ENCODE measurements at places on chromosomes 3 and 15.

DNA sequence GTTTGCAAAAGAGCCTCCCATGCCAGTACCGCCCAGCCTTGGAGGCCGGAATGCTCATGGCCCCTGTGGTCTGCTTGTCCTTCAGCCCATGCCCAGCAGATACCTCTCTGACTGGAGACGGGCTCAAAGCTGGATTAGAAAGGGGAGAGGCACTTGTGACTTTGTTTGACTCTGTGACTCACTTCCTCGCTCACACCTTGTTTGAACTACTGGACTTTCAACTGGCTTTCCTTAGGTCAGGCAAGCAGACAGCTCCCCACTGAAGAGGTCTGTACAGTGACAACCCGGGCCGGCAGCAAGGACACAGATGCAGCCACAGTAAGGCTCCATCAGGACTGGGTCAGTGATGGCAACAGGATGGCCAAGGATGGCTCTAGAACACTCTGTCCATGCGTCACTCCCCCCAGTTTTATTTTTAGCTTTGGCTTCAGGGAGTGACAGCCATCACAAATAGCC lies 98.6 kb upstream of the ABHD17C start:
- DNase-seq, result peak; percentile 5

DNA sequence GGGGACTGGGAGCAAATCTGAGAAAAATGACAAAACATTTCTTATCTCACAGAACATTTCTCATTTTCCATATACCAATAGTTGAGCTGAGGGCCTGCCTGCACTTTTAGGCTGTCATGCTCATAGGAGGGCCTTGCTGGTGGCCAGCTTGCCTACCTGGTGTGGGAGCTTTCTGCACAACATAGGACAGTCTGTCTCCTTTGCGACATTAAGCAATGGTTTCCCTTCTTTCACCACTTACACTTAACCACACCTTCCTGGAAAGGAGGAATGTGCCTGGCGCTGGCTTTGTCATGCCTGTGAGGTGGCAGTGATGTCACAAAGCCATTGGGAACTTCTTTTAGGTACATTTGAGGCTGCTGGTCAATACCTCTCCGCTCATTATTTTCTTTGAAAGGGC lies 5.7 kb downstream of the SNAPC5 start:
- DNase-seq, result no peak

- no peak for DNase-seq
These were observed 872.4 kb upstream of the CFAP20DC start for GRCh38 chr3:59922192-59922591.

GRCh38 chr3:13141991-13142412 lies 68.8 kb upstream of the IQSEC1 start:
- DNase-seq, result peak; percentile 42

DNA sequence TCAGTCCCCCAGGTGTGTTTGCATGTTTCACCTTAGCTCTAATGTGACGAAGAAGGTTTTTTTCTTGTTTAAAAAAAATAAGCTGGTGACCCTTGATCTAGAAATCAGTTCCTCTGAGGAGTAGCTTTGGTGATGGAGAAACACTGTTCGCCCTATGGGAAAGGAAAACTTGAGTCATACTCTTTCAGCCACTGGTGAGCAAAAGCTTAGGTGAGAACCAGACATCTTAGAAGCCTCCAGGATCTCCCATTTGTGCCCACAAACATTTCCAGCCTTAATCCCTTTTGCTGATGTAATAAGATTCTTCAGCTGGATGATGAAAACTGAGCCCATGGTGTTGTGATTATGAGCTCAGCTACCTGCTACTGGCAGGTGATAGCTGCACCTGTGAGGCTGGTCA lies 37.8 kb downstream of the SLC27A2 start:
- peak; percentile 11 for DNase-seq

- DNase-seq, result no peak
These were observed 100.7 kb downstream of the SNRPN start for GRCh38 chr15:25055356-25056068.

DNA sequence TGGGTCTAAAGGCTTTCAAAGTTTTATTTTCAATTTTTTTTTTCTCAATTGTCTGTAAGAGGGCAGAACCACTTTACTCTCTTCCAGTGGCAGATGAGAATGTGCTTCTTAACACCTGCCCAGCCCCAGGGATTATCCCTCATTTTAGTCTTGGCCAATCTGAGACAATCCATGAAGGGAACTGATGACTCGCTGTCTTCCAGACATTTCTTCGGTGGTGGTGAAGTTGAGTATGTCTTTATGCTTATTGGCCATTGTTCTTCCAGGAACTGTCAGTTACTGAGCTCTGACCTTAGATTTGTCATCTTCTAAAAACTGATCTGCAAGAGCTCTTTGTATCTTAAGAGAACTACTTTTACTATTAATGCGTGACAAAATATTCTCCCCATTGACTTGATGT lies 139.5 kb downstream of the TJP1 start:
- DNase-seq, result no peak

DNA sequence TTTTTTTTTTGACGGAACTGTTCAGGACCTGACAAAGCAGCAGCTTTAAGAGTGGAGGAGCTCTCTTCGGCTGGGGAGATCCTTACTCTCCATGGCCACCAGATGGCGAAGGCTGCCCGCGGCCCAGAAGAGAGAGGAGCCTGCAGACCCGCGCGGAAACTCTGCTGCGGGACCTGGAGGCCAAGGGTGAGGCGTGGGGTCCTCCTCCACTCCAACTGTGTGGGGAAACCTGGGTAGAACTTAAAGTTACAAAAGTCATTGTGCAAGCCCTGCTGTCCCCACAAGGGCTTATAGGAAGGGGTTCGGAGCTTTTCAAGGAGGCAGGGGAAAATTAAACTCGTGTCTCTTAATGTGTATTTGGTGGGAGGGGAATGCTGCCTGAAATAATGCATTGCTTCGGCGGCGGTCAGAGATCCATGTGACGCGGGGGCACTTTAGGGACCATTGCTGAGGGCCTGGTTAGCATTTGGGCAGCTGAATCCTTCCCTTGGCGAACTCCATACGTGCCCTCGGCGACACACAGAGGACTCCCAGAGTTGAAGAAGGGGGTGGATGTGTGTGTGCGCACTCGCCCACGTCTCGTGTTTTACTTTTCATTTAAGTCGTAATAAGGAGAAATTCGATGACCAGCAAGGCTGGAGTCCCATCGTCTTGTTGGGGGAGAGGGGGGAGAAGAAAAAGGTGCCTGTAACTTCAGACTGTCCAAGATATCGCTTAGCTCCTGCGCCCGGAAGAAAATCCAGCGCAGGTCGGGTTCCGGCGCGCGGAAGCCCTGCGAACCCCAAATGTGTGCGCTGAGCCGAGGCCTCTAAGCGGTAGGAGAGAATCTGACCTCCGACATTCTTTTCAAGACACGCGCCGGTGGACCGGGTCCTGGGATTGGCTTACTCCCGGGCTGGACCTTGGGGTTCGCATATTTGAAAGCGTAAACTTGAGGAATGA lies 9.7 kb downstream of the EOMES start:
- peak; percentile 74 for DNase-seq

- peak; percentile 14 for DNase-seq
These were observed 826.2 kb downstream of the ROBO1 start for GRCh38 chr3:78941587-78941986.

DNA sequence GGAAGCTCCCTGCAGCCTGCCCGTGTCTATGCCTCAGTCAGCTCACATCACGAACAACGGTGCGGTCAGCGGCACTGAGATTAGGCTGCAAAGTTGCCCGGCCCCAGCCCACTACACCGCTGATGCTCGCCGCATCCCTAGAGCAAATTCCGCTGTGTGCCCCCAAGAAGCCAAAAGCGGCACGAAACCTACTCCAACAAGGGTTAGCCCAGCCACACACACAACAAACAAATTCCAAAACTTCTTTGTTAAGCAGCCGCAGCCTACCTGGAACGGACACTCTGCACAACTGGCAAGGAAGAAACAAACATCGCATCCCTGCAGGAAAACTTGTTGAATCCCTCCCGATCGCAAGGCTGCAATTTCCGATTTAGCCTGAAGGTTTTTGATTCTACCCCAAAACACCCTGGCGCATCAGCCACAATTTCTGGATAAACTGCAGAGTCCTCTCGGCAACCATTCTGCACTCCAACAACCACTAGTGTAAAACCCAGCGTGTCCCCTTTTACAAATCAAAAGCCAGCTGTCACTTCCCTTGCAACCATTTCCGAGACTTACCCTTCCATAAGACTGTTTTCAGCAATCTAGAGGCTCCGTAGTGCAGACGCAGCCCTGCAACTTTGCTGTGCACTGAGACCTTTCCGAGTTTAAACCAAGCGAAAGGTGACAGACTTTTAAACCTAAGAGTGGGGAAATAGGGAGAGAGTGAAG lies 449 bp downstream of the ROBO1 start:
- no peak for DNase-seq

GRCh38 chr3:39110041-39110639 lies 2.7 kb downstream of the TTC21A start:
- DNase-seq, result no peak

DNA sequence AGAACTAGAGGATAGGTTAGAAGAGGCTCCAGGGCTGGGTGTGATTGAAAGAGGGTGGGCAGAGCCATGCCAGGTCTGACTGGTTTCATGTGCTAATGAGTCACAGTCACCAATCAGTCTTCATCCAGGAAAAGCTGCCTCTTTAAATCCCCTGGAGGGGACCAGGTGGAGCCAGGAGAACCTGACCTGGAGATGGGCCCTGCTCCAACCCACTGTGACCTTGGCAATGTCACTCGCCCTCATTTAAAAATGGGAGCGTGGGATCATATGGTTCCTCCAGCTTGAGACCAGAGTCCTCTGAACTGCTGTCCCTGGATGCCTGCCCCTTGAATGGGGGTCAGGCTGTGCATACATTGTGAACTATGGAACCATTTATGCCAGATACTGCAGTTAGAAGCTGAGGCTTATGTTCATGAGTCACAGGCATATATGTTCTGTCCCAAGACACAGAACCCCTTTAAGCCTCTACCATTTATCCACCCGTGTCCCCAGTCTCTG lies 23.0 kb downstream of the HES1 start:
- DNase-seq, result peak; percentile 48

- DNase-seq, result no peak
These were observed 11.7 kb upstream of the CMTM7 start for GRCh38 chr3:32379831-32380500.

- peak; percentile 38 for DNase-seq
These were observed 30.0 kb upstream of the NR2E3 start for GRCh38 chr15:71780115-71780976.

DNA sequence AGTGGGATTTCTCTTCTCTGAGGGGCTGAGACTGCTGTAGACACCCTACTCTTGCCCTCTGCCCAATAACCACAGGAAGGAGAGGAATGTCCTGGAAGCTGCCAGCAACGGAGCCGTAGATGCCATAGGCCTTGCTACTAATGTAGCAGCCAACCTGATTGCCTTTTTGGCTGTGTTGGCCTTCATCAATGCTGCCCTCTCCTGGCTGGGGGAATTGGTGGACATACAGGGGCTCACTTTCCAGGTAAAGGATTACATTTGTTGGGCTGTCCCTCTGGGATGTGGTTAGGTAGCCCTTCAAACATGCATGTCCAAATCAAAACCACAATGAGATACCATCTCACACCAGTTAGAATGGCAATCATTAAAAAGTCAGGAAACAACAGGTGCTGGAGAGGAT lies 16.1 kb downstream of the SLC28A2 start:
- DNase-seq, result no peak

GRCh38 chr3:125591116-125591760 lies 4.1 kb downstream of the OSBPL11 start:
- no peak for DNase-seq

GRCh38 chr3:57043518-57043917 lies 16.9 kb upstream of the SPATA12 start:
- DNase-seq, result no peak

DNA sequence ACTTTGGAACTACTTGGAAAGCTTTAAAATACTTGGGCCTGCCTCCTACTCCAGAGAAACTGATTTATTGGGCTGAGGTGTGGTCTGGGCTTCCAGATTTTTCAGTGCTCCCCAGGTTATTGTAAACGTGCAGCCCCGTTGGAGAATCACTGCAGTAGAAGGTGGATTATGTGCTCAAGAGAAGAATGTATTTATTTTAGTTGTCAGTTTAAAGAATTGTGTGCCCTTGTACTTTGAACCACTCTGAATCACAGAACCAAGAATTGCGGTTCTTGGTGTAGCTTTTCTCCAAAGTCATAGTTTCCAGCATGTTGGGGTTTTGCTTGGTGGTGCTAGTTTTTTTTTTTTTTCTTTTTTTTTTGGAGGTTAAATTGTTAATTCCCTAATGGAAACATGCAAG lies 1.6 kb downstream of the TATDN2 start:
- DNase-seq, result no peak

Measured in A172 (cell line).